Effector CD8-positive, alpha-beta T cell (primary cell): ENCODE measurements at places on chromosomes 6 and 20.

- DNase-seq = no peak
Measured at GRCh38 chr20:49174183-49174582, 14.0 kb downstream of the STAU1 start.

DNA sequence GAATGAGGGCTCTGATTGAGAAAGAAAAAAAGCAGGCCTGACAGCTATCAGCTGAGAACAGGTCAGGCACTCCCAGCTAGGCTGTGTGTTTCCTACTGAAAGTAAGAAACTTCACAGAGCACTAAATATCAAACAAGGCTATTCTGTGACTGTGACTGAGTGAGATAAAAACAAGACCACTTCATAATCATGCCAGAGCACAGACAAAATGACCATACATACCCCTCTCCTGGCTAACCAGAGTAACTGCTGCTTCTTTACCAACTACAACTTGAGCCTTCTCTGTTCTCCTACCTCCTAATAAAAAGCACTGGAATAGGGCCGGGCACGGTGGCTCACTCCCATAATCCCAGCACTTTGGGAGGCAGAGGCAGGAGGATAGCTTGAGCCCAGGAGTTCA lies 6.8 kb upstream of the BTN1A1 start:
- DNase-seq = no peak

GRCh38 chr6:54010340-54011276 lies 100.6 kb upstream of the MLIP start:
- DNase-seq = no peak

- DNase-seq = no peak
Measured at GRCh38 chr6:164424489-164424888, 884.9 kb downstream of the C6orf118 start.

- no peak for DNase-seq
Measured at GRCh38 chr6:4581468-4582385, 194.5 kb upstream of the CDYL start.

DNA sequence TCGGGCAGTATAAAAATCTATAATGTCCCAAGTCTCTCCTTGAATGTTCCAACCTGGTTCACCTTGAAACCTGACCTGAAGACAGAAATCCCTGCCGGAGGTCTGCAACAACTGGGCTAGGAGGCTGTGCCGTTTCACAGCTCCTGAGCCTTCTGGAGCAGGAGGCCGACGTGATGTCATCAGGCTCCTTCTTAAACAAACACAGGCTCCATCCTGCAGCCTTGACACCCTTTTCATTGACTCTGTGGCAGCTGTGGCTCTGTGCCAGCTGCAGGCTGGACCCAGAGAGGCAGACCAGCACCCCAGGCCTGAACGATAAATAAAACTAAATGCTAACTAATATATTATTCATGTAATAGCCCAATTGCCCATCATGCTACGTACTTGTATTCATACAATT lies 483.9 kb downstream of the CD83 start:
- DNase-seq = no peak

- no peak for DNase-seq
Measured at GRCh38 chr20:45368221-45368980, 5.4 kb downstream of the SYS1 start.

DNA sequence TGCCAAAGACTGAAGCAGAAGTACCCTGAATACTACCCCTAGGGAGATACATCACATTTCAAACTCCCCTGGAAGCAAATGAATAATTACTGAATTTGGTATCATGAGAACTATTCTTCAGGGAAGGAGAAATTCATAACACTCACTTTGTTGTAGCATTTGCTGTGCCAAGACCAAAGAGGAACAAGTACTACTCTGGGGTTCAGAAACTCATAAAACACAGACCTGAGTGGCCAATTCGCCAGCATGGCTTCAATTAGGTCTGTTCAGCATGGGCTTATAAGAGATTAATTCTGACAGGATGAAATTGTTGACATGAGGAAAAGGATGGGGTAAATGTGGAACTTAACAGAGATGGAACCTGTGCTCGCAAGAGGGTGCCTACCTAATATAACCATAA lies 6.5 kb downstream of the ELOVL5 start:
- no peak for DNase-seq

DNA sequence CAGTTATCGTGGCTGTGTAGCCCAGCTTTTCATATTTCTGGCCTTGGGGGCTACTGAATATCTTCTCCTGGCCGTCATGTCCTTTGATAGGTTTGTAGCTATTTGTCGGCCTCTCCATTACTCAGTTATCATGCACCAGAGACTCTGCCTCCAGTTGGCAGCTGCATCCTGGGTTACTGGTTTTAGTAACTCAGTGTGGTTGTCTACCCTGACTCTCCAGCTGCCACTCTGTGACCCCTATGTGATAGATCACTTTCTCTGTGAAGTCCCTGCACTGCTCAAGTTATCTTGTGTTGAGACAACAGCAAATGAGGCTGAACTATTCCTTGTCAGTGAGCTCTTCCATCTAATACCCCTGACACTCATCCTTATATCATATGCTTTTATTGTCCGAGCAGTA lies 475 bp downstream of the OR2B6 start:
- no peak for DNase-seq

DNA sequence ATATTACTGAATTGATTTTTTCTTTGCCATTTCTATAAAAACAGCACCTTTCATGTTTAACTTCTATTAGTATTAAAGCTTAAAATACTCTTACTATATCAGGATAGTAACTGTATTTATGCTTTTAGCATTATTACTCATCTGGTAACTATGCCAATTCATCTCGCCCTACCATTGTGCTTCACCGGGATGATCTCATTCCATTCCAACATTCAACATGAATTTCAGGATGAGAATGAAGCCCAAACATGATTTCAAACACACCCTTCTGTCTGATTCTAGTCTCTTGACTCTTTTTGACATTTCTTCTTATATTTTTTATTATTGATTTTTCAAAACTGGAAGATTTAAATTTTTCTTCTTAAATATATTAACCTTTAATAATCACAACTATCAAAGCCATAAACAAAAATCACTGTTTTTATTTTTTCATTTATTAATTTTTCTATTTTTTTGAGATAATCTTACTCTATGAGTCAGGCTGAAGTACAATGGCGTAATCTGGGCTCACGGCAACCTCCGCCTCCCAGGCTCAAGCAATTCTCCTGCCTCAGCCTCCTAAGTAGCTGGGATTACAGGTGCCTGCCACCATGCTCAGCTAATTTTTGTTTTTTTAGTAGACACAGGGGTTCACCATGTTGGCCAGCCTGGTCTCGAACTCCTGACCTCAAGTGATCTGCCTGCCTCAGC lies 46.7 kb downstream of the GJA1 start:
- no peak for DNase-seq

DNA sequence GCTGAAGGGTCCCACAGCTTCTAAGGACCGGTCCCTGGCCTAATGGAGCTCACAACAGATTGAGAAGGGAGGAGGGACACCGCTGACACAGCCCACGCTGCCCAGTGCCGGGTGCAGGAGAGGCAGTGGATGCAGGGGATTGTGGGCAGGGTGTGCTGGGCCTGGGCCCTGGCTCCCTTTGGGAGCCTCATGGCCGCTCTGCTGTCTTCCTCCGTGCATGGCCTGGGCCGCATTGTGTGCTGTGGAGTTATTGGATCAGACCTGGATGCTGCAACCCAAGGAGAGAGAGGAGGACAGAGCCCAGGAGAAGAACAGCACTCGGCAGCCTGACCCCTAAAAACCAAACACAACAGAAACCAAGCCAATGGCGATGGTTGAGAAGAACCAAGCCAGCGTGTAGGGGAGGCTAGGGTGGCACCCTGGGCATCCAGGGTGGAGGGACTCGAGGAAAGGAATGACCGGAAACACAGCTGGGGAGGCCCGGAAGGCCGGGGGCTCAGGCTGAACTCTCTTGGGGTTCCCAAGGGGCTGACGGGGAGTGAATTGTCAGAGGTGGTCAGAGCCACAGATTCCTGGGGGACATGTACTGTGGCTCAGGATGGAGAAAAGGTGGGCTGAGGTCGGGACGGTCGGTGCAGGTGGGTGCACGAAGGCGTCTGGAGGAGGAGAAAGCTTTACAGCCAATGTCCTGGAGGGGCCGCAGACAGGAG lies 41.0 kb downstream of the ERMARD start:
- no peak for DNase-seq

DNA sequence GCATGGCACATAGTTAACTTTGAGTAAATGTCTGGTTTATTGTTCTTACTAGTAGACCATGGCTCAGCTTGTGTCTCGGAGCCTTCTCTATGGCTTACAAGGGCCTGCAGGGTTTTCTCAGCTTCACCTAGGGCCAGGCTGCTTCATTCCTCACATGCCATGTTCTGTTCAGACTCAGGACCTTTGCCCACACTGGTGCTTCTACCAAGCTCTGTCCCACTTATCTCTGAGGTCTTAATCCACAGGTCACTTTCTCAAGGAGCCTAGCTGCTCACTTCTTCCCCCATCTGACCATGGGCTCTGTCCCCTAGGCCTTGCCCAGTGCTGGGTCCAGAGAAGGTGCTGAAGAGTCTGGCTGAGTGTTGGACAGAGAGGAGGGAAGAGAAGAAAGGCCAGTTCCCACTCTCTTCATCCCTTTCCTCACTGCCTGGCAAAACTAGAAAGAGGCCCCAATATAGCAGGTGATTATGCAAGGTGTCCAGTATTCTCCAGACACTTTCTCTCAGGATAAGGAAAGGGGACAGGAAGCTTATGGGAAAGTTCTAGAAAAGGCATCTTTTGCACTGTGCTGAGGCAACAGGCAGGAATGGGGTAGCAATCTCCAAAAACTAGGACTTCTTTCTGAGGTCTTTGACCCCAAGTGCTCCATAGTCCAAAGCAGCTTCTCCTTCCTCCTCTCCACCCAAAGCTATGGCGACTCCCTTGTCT lies 40.0 kb downstream of the COX4I2 start:
- no peak for DNase-seq

DNA sequence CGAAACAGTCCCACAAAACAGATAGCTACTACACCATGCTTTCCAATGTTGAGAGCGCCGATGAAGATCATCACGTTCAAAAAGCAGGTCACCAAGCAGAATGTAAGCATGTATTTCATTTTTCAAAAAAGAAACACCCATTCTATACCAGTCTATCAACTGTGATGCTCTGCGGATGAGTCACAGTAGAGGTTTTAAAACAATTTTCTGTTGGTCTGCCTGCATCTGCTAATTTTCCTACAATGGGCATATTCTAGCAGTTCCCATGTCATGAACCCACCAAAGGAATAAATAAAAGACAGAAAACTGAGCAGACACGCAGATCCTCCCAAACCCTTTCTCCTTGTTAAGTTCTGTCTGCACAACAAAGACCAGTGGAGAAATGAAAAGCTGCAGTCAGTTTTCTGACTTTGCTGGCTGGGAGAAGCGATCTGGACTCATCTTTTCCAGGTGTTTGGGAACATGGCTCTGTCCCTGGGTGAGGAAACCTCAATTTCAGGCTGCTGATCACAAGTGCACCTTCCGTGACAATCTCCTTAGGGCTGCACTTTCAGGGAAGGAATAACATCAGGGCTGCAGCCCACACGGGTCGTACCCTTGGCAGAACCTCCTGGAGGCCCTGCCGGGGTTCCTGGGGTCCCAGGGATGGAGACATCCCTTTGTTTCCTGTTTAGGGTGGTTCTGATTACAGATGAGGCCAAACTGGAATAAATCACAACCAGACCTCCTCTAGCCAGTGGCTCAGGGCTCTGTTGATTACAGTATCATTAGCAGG lies 200.1 kb downstream of the BMP7 start:
- DNase-seq = no peak

GRCh38 chr6:35935469-35935868 lies 14.6 kb upstream of the SRPK1 start:
- DNase-seq = no peak

DNA sequence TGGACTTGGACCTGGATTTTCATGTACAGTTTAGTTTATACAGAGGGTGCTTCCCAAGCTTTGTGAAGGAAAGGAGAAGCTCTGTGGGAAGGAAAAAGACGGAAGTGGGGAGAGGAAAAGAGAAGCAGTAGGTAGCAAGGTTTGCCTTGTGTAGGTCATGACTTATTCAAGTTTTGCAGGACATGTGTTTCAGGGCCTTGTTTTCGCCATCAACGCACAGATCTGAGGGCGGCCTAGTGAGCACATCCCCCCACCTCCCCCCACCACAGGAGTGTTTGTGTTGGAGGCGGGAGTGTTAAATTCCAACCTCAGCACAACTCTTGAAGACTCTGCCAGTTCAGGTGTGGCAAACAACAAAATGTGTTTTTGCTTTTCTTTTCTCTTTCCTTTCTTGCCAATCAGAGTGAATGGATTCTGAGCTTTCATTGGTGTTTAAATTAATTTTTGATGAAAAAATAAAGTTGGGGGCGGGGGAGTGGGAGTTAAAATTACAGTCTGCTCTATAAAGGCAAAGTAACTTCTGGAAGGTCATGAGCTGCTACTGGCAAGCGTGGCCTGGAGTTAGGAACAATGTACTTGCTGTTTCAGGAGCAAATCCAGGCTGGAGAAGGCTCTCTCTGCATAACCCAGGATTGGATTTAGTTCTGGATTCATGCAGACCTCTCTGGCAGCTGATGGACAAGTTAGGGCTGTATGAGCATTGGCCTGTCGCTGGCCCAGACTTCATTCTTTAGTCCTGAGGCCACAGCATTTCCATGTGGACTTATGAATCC lies 338.5 kb downstream of the CD83 start:
- DNase-seq = no peak

- no peak for DNase-seq
Measured at GRCh38 chr6:47810885-47811284, 29.1 kb downstream of the OPN5 start.

DNA sequence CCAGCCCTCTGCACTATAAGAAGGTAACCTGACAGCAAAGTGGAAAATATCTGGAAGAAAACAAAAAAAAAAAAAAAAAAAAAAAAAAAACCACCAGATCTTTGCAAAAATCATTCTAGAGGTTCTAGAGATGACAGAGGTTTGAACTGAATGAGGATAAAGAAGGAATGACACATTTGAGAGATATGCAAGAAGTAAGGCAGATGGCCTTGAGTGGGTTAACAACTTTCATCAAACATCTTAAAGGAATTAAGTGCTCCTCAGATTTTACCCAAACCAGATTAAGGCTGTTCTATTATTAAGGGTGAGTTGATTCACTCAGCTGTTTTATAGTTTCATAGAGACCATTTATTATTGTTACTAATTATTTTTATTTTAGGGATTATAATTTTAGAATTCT lies 62.0 kb downstream of the RSPO3 start:
- DNase-seq = no peak

GRCh38 chr6:31697555-31697954 lies 5.6 kb downstream of the ABHD16A start:
- no peak for DNase-seq

- DNase-seq = no peak
Measured at GRCh38 chr20:10463622-10464021, 28.5 kb downstream of the SLX4IP start.
